RWPE1 (cell line): ENCODE measurements at places on chromosomes 7 and 10.

DNA sequence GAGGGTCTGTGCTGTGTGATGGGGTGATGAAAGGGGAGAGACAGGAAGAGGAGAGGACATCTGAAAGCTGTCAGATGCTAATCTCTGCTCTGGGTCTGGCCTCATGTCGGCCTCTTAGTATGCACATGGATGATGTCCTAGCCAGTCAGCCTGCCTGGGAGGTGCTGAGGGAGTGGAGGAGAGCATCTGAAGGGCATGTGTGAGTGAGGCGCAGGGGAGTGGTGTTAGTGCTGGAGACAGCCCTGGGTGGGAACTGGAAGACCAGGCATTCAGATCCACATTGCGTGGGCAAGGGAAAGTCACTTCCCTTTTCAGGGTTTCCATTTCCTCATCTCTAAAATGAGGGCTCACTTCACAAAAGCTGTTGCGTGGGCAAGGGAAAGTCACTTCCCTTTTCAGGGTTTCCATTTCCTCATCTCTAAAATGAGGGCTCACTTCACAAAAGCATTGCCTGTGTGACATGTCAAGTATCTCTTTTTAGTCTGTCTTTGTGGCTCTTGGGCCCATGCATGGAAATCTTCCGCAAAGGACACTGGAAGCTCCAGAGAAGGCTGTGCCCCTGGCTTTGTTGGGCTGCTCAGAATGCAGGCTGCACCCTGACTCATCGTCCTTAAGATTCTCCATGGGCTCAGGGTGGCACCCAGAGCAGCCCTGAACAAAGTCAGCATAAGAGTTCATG lies 10.0 kb downstream of the SFTPD start:
- no peak for DNase-seq

DNA sequence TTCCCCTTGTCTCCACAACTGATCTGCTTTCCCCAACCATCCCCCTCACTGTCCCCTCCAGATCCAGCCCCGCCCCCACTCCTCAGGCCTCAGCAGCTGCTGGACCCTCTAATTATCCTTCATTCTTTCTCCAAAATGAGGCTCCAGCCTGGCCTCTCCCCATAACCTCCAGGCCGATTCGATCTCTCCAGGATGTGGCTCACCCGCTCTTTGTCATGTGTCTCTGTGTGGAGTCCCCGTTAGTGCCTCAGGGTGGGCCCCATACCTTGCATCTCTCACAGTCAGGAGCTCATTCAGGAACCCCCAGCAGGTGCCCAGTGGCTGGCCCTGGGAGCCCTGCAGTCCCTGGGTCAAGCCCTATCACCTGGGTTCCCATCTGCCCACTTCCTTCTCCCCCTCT lies 1.3 kb downstream of the PILRA start:
- no peak for DNase-seq

DNA sequence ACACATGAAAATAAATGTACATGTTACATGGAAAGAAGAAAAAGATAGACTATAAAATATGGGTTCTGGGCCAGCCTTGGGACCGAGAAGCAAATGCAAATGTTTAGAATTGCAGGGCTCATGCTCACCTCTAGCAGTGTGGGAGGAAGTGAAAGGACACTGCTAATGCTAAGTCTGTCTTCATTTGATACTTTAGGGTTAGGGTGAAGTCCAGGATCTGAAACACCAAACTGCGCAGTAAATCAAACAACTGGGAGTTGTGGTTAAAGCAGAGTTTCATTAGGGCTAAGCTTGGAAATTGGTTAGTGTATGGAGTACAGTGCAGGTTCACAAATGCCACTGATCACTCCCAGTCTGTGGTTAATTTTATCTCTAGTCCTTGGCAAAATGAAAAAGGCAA lies 73.2 kb upstream of the PDK4 start:
- no peak for DNase-seq

DNA sequence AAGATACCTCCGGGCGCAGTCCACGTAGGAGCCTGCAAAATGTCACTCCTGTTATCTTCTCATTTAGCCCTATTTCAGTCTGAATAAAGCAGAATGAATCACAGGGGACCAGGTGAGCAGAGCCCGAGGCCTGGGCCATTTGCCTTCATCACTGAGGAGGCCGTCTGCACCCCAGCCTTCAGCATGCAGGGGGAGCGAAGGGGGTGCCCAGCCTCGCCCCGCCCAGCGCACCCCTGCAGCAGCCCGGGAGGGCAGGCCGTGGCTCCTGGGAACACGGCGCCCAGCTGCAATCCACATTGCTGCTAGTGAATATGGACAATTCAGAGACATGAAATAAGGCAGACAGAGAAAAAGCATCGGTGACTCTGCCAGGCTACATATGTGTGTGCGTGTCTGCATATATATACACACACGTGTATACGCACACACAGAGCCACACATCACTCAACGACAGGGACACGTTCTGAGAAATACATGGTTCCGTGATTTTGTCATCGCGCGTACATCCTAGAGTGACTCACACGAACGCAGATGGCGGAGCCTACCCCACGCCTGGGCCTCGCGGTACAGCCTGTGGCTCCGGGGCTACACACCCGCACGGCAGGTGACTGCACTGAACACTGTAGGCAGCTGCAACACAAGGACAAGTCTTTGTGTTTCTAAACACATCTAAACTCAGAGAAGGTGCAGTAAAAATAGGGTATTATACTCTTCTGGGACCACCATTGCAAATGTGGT lies 15.2 kb upstream of the ELFN1 start:
- DNase-seq = no peak

DNA sequence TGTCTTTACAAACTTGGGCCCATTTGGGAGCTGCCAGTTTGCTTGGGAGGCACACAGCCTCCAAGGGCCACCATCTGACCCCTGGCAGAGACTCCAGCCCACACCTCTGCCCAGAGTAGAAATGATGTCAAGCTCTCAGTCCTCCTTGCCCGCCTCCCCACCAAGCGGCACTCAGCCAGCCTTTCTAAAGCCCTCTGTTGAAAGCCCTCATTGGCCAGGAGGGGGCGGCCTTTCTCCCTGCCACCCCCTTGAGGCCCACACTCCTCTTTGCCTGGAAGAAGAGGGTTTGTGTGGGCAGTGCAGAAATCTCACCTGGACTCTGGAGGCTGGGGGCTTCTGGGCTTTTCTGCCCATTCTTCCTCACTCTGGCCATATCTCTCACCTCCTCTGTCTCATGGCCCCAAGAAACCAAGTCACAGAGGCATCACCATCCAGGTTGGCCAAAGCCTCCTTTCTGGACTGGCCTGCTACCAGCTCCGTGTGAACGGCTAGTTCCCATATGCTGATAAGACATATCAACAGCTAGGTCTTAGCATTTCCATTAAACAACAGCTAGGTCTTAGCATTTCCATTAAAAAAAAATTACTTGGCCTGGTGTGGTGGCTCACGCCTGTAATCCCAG lies 36.1 kb downstream of the UBTD1 start:
- no peak for DNase-seq

GRCh38 chr10:89644691-89644966 lies 413 bp downstream of the PANK1 start:
- no peak for DNase-seq

DNA sequence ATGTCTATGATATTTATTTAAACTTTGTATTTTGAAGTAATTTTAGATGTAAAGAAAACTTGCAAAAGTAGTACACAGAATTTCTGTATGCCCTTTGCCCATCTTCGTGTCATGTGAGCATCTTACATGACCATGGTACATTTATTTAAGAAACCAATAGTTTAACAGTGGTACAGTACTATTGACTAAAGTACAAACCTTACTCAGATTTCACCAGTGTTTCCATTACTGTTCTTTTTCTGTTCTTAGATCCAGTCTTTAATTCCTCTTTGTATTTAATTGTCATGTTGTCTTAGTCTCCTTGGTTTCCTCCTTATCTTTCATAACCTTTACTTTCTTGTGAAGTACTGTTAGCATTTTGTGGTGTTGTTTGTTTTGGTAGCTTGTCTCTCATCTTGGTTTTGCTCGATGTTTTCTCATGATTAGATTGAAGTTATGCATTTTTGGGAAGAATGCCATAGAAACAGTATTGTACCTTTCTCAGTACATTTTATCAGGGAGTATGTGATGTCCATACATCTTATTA lies 24.1 kb downstream of the TAX1BP1 start:
- DNase-seq = no peak

GRCh38 chr10:43373461-43373860 lies 2.0 kb downstream of the FXYD4 start:
- DNase-seq = no peak

DNA sequence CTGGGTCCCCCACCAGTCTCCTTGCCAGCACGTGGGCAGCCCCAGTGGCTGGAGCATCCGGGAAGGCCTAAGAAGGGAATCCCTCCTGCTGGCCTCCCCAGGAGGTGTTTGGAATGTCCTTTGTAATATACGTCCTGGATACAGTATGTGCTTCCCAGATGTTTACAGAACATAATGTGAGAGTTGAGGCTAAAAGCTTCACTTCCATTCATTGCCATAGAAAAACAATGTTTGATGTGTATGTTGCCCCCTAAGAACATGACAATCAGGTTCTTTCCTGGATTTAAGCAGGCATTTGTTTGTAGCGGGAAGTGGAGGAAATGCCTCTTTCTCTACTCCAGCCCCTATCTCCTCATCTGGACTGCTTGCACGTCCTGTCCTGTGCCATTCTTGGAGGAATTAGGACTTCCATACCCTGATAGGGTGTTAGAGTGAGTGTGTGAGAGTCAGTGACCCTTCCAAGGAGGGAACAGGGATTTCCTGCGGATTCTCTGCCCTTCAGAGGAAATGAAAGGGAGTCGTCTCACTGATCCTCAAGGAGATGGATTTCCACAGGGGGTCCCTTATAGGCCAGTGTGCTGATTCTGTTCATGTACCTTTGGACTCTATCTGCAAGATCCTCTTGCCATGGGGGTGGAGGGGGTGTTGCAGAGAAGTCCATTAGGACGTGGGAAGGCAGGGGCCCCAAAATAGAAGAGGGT lies 1.2 kb downstream of the IGFBP1 start:
- DNase-seq = no peak

DNA sequence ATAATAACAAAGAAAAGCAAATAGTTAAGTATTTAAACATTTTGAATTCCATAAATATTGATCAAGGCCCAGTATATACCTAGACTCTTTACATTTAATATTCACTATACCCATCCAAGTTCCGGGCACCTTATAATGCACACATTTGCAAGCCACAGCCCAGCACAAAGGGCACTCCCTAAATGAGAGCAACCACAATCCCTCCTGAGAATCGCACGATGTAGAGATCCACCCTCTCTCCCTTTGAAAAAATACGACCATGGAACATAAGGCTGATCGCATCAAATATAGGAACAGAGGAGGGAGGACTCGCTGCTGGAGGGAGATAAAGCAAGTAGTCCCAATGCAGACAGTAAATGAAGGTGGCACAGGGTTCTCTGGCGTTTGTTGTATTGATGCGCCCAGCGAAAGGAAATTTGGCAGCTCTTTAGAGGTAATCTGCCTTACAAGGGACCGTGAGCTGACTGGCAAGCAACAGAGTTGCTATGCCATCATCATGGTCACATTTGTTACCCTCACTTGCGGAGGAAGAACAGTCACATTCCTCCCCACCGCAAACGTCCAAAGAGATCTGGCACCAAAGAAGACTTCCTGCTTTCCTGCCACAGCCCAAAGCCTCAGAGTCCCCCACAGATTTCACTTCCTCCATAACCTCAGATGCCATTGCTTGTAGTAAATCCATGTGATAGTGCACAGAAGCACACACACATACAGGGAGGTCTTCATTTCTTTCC lies 16.1 kb upstream of the TAS2R40 start:
- no peak for DNase-seq

- no peak for DNase-seq
These were observed 52.7 kb upstream of the DKK1 start for GRCh38 chr10:52261362-52261761.

- DNase-seq = no peak
These were observed 32.0 kb downstream of the NPVF start for GRCh38 chr7:25196132-25196896.

DNA sequence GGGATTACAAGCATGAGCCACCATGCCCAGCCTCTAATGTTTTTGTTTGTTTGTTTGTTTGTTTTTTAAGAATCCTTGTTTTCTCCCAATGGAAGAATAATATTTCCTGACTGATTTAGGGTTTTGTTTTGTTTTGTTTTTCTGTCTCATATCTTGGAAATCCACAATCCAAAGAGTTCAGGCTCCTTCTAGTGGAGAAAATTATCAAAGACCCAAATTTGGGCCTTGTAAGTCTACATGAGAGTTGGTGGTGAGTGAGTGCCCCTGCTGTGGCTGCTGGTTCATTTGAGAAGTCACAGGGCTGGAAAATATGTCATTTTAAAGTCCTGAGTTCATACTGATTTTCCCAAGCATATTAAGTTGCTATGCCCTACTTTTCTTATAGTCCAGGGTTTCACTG lies 33.5 kb upstream of the KLHL7 start:
- DNase-seq = no peak

GRCh38 chr10:95566136-95566535 lies 5.0 kb upstream of the SORBS1 start:
- DNase-seq = no peak

- no peak for DNase-seq
These were observed 66.5 kb downstream of the SHH start for GRCh38 chr7:155745737-155746136.

DNA sequence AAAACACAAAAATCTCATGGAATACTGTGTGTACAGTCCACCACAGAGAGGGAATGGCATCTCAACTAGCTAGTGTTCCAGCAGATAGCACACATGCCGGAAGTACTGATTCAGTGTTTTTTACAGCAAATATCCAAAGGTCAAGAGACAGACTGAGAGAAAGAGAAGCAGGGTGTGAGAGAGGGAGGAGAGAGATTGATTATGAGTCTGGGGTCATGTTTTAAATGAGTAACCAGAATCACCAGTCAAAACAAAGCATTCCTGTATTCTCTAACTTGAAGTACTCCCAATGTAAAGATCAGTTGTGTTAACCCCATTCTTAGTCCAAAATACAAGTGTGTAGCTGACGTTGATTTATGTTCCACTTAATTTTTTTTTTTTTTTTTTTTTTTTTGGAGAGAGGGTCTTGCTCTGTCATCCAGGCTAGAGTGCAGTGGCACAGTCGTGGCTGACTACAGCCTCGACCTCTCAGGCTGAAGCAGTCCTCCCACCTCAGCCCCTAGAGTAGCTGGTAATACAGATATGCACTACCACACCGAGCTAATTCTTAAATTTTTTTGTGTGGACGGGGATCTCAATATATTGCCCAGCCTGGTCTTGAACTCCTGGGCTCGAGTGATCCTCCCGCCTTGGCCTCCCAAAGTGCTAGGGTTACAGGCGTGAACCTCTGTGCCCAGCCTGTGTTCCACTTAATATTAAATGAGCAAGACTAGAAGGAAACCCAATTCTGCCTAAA lies 114.2 kb downstream of the TAF3 start:
- DNase-seq = no peak

- DNase-seq = no peak
These were observed 5.9 kb downstream of the PIK3CG start for GRCh38 chr7:106870983-106871410.

DNA sequence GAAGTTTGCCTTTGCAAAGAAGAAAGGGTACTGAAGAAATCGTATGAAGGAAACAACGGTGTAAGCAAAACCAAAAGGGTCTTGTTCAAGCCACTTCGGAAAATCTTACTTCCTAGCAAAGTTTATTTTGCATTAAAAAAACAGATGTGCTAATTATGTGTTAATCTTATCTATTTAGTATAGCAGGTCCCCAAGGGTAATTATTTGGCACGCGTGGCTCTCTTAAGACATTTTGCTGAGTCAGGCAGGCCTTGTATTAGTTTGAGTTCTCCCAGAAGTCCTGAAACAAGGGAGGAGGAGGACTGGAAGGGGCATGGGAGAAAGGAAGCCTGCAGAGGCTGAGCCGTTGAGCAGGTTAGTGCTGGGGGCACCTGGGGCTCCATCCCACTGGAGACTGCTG lies 44.9 kb downstream of the TMEM178B start:
- DNase-seq = no peak
